ENCODE measurements at places on chromosomes 3 and 15.

DNA sequence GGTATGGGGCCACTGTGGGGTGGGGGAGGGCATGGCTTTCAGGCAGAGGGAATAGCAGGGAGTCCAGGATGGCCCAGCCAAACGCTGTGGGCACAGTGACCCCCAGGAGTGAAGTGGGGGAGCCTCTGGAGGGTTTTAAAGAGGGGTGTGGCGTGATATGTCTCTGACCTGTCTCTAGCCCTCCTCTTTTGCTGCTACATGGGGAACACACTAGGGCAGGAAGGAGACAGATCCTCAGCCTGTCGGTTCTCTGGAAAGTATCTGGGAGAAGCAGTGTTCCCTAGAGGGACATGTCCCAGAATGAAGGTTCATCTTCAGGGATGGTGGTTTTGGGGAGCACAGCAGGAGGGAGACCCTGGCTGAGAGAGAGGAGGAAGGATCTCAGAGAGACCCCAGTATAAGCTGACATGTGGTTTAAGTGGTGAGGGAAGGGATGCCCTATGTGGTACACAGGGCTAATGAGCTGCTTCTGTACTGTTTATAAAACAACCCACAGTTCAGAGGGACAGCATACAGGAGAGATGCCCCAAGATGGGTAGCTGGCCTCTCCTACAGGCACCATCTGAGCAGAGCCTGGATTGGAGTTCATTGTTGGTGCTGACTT lies 37.7 kb downstream of the TRIM71 start:
- no peak for DNase-seq

DNA sequence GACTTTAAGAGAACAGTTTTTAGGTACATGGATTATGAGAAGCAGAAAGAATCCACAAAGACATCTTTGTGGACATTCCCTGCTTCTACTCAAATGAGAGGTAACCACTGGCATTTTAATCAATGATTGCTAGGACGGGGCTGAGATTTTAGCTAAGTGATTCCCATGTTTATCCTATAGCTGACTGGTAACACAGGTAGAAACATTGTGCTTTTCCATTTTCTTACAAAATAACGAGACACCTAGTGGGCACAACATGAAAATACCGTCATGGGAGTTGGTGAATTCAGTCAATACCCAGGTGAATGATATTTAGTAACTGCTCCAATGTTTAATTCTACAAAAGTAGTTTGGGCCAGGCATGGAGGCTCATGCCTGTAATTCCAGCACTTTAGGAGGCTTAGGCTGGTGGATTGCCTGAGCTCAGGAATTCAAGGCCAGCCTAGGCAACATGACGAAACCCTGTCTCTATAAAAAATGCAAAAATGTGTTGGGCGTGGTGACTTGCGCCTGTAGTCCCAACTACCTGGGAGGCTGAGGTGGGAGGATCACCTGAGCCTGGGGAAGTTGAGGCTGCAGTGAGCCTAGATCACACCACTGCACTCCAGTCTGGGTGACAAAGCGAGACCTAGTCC lies 37.2 kb upstream of the DENND4A start:
- no peak for DNase-seq

- no peak for DNase-seq
Measured at GRCh38 chr3:60228823-60229222, 1022.4 kb downstream of the FHIT start.

DNA sequence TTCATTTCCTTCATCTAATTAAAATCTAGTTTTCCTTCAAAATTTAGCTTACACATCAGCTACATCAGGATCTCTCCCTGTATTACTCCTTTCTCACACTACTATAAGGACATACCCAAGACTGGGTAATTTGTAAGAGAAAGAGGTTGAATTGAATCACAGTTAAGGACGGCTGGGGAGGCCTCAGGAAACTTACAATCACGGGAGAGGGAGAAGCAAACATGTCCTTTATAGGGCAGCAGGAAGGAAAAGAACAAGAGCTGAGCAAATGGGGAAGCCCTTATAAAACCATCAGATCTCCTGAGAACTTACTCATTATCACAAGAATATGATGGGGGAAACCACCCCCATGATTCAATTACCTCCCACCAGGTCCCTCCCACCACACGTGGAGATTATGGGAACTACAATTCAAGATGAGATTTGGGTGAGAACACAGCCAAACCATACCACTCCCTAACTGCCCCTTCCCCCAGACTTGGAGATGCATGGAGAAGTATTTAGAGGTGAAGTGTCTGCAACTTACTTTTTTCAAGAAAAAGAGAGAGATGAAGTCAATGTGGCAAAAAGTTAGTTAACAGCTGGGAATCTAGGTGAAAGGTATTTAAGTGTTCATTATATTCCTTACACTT lies 21.3 kb downstream of the PRTG start:
- DNase-seq, result no peak

DNA sequence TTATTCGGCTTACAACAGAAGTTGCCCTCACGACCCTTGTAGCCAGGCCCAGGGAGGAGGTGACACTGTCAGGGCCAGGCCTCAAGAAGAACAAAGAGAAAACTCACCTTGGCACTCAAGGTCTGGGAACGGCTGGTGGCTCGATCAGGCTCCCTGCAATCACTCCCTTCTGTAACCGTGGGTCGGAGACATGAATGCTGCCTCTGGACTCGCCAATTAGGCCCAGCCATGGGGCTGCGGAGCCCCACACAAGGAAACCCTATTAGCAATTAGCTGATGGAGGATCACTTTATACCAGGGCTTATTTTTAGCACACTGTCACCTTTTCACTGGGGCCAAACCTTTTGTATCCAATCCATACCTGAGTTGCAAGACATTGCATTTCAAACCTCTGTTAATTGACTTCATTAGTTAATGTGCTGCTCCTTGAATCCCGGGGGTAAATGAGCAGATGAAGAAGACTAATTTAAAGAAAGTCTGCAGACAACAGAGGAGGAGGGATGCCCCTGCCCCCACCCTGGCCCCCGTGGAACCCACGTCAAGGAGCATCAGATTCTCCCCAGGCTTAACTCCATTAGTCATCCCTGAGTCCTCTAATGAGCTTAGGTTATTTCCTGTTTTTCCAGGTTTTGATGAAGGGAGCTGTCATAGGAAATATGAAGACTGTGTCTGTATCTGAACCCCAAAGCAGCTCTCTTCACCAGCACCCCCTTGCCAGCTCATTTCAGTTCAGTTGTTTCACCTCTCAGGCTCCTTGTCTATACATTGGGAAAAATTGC lies 255.3 kb downstream of the RORA start:
- DNase-seq, result no peak

GRCh38 chr3:125589547-125590122 lies 5.7 kb downstream of the OSBPL11 start:
- DNase-seq, result no peak

DNA sequence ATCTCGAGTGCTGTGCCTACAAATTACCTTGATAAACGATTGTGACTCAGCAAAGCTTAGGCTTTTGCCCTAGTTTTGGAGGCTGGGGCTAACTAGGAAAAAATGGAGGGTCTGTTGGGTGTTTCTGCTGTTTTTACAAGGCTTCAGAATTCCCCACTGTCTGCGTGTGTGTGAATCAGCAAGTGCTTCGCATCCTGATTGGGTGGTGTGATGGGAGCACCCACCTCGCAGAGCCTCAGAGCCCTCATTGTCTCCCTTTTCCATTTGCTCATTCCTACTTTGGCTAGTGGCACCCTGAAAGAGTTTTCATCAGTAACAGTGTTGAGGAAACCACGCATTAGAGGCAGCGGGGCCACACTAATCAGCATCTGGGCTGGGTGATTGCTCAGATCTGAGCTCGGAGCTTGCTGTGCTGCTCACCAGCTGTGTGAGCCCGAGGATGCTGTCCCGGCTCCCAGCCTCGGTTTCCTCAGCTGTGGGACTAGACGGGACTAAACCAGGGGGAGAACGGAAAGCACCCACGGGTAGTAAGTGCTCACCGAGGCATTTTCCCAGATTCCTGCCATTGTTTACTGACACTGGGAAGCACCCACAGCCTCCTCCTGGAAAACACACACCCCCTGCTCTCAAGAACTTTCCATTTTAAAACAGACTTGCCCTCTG lies 40.6 kb downstream of the GOLGA8S start:
- DNase-seq, result no peak

- no peak for DNase-seq
Measured at GRCh38 chr15:66452971-66453580, 44.5 kb downstream of the SNAPC5 start.
